ENCODE measurements at places on chromosomes 6 and 20.
A peak's percentile ranks its signal among the peaks of the same experiment; 100 is the strongest.

- no peak for DNase-seq
Measured at GRCh38 chr6:81812401-81812800, 59.9 kb upstream of the TENT5A start.

GRCh38 chr6:132228894-132229293, 172.4 kb downstream of the MOXD1 start:
- no peak for DNase-seq

DNA sequence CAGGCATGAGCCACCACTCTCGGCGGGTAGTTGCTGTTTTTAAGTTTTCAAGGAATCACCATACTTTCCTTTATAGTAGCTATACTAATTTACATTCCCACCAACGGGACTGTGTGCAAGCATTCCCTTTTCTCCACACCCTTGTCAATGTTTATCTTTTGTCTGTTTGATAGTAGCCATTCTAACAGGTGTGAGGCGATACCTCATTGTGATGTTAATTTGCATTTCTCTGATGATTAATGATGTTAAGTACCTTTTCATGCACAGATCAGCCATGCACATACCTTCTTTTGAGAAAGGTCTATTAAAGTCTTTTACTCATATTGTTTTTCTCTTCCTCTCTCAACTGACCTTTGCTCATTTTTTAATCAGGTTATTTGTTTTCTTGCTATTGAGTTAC, 43.0 kb upstream of the CCND3 start:
- no peak for DNase-seq

DNA sequence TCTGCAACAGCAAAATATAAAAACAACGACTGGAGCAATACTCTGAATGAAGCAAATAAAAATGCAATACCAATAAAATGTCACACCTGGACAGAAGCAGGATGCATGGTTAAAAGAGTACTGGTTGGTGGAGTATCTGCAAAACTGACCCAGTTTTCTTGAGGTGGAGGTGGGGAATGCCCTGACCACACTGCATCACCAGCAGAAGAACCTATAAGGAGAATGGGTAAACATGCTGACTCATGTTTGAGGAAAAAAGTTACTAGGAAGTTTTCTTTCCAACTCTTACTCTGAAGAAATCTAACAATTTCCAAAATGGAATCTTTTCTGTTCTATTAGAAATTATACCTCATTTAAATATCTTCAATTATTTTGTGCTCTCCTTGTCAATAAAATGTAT, 43.6 kb downstream of the REPS1 start:
- peak; percentile 10 for DNase-seq

DNA sequence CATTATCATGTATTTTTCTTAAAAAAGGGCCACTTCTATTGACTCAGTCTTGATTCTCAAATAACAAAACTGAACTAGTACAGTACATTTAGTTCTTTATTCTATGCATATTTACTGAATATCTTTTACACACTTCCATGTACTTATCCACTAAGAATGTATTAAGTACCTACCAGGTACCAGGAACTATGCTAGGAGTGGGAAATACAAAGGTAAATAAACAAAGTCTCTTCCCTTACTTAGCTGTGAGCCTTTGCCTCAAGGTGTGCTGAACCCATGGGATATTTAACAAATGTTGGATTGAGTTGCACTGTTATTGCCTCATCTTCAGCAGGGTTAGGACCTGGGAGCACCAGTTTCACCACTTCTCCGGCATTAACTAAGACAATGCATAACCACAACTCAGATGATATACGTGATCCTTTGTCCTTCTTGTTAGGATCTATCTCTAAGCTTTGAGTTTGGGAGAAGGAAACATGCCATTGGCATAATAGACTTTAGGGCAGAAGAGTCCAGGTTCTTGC, 533.9 kb downstream of the TFAP2B start:
- no peak for DNase-seq

DNA sequence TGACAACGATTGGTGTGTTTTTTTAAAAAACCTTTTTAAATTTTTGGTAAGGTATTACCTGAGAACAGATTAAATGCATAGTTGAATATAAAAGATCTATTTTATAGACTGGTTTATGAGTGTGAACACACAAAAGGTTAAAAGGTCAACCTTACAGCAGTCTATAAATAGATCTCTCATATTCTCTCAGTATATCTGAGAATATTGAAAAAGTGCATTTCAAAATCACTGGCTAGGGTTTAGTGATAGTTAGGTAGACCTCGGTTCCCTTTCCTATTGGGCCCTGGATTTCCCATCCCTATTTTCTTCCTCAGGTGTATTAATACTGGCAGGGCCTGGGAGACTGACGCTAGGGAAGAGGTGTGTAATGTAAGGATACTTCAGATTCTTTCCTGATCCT, 723 bp upstream of the ZNF451 start:
- no peak for DNase-seq

GRCh38 chr20:44181611-44182010, 5.4 kb downstream of the JPH2 start:
- no peak for DNase-seq

GRCh38 chr20:17844549-17845298, 123.9 kb downstream of the SNX5 start:
- no peak for DNase-seq
